Inflammatory macrophage (primary cell): ENCODE measurements at places on chromosomes 5 and 9.
A peak's percentile ranks its signal among the peaks of the same experiment; 100 is the strongest.

- DNase-seq = no peak
Observed at GRCh38 chr5:58855851-58856739, 273.2 kb downstream of the RAB3C start.

- DNase-seq = peak; percentile 93
Observed at GRCh38 chr9:125650271-125650737, 56.7 kb downstream of the MAPKAP1 start.

- no peak for DNase-seq
Observed at GRCh38 chr5:52562473-52562872, 225.2 kb upstream of the ITGA1 start.

GRCh38 chr9:121239071-121239470 lies 28.9 kb upstream of the GSN start:
- DNase-seq = no peak

- DNase-seq = no peak
Observed at GRCh38 chr5:114210662-114211061, 151.2 kb upstream of the KCNN2 start.

DNA sequence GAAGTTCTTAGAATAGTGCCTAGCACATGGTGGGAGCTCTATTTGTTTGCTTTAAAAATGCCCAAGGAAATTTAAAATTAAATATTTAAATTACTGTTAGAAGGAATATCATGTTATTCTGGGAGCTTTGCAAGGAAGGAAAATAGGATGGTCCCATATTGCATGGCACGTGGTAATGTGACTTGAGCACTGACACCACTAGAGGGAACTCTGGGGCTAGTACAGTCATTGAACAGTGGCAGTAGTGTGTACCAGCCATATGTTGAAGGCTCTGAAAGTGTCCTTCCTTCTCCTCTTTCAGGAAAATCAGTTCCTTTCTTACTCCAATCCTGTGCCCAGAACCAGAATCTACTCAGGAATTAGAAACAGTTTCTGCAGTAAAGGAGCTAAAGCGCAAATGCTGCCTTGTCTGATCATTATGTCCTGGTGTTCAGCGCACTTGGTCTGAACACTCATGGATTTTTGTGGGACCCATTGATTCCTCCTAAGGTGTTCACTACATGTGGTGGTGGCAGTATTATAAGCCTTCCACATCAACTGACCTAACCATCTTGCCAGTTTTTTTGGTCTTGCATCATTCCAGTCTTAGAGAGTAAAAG lies 54.1 kb downstream of the GDA start:
- DNase-seq = peak; percentile 39
